Activated T-cell treated with anti-CD3 and anti-CD28 coated beads, Interleukin-2, amount 50 U/mL, for 4 hours (primary cell): ENCODE measurements at places on chromosomes 16 and 17. TPM values are rescaled to one million over a fixed set of nuclear protein-coding genes. Genes with fewer than 3 reads are reported as not detected.

Gene AANAT
- not detected for total RNA-seq

Gene SLC39A11
- total RNA-seq: 16.7 TPM

Gene SLC38A8
- not detected for total RNA-seq

Gene MYL4
- total RNA-seq: not detected

Gene NPTX1
- 21.4 TPM for total RNA-seq

Gene PCYT2
- 25.8 TPM for total RNA-seq

Gene SP6
- 0.05 TPM for total RNA-seq

Gene OTOP2
- not detected for total RNA-seq

Gene DGKE
- 30.1 TPM for total RNA-seq

Gene MAP2K6
- 1.1 TPM for total RNA-seq

Gene TBC1D3E
- not detected for total RNA-seq

Gene MFAP4
- 0.13 TPM for total RNA-seq

Gene CSH1
- total RNA-seq: not detected

Gene MNT
- 30.7 TPM for total RNA-seq

Gene BPTF
- total RNA-seq: 67.7 TPM

Gene ACE
- total RNA-seq: 0.32 TPM

Gene TMC7
- not detected for total RNA-seq

Gene INCA1
- not detected for total RNA-seq

Gene ADGRG3
- total RNA-seq: not detected

Gene NPEPPS
- 63.2 TPM for total RNA-seq

Gene PFN1
- total RNA-seq: 1,674 TPM

Gene ZNF750
- not detected for total RNA-seq

Gene CTRB2
- 6.7 TPM for total RNA-seq

Gene CHST4
- total RNA-seq: 0.16 TPM

Gene SLC5A10
- total RNA-seq: not detected

Gene CES4A
- total RNA-seq: 10.7 TPM
